ENCODE measurements at places on chromosomes 7 and 10.

DNA sequence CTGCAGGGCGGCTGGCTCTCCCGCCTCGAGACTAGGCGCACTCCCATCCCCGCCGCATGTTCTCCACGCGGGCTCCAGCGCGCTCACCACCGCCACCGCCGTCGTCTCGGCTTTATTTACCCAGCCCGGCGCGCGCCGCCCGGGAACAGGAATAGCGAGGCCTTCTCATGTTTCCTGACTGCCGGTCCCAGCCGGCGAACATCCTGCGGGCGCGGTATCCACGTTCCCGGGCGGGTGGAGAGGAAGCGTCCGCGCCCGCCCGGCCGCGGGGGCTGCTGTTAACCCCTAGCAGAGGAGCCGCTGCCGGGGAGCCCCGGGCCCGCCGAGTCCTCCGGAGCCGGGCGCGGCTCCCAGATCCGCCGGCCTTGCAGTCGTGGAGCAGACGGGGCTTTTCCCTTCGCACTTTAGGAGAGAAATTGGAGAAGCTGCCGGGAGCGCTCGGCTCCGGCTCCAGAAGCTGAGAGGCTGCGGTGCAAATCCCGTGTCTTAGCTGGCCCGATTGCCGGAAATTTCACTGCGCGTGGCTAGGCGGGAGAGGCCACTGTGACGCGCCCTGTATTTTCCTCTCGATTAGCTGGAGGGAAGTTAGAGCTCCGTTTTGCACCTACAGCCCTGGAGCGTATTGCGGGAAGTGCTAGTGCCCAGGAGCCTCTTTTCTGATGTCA is at the start of gene MKX:
Gene MKX, minus strand, starts transcription at position 88 of the 665 bp plus-strand sequence. CDS start 2,404 bp downstream, outside the sequence.
- DNase-seq = peak; percentile 23

- DNase-seq = no peak
Measured at GRCh38 chr7:157475095-157475494, 138.3 kb downstream of the DNAJB6 start.

DNA sequence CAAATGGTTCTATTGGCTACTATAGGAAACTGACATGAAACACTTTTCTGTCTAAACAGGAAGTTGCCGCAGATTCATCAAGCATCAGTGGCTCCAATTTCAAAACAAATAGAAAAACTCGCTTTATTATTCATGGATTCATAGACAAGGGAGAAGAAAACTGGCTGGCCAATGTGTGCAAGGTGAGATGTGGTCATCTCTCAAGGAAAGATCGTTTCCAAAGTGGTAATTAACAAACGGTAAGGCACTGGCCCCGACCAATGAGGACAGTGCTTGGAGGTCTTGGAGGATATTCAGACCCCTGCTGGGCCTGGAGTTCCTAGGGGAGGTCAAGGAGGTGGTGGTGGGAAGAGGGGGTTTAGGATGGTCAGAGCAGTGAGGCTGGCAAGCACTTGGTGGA is 2.6 kb downstream of the PNLIP start:
- no peak for DNase-seq

DNA sequence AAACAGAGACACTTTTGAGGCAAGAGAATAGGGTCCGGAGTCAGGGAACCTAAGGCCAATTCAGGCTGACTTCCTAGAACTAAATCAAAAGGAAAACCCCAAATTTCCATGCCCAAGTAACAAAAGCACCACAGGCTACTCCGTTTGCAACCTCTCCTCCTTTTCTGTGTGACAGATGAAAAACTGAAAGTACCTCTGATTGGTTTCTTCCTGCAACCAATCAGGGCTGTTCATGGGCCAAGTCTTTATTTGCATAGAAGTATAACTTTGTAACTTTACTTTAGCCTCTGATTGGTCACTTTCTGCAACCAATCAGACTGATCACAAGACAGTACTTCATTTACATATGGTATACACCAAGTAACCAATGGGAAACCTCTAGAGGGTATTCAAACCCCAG is 239.9 kb upstream of the KCND2 start:
- DNase-seq = no peak
